ENCODE measurements at places on chromosomes 5 and 9. TPM values are rescaled to one million over a fixed set of nuclear protein-coding genes. Genes with fewer than 3 reads are reported as not detected.

- peak; percentile 44 for DNase-seq
Measured at GRCh38 chr9:114897196-114897595, 33.2 kb downstream of the TNFSF8 start.

DNA sequence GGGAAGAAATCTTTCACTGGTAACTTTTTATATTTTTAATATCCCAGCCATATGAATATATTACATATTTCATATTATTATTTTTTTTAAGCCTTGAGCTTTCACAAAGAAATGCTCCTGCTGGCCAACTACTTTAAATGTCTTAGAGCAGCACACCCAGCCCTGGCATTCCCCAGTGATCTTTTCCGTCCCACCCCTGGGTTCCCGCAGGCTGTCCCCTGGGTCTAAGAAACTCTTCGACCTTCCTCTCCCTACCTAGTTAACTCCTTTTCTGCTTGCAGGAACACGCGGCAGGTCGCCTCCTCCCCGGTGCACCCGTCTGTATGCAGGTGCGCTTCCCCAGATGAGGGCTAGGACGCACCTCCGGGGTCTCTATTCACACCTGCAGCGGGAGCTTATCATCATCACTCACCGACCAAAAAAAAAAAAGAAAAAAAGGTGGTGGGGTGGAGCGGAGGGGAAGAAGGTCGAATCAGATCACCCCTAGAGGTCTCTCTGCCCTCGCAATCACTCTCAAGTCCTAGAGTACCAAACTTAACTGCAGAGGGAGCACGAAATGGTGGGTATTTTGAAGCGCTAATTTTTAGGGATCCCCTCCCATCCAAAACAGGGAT lies 696 bp downstream of the ZFP62 start:
- peak; percentile 64 for DNase-seq

DNA sequence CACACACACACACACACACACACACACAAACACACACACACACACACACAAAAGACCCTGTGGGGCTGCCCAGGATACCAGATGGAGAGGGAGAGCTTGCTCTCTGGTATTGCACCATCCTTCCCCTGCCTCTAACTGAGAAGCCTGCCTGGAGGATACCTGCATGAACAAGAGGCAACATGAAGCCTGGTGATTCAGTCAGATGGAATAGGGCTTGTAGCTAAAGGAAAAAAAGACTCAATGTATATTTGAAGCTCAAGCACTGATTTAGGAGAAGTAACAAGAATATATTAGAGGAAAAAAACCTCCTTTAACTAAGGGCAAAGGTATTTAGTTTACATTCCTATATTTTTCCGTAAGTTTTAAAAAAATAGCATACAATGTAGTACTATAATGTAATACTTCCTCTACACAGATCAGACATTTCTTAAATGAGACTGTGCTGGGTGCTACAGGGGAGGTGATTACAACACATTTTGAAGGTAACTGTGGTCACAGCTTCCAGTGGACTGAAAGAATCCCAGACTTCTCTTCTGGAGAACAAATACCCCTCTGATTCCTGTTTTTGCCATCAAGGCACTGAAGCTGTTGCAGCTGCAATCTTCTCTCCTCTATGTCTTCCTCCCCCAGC lies 169.3 kb downstream of the DCP2 start:
- DNase-seq = no peak

DNA sequence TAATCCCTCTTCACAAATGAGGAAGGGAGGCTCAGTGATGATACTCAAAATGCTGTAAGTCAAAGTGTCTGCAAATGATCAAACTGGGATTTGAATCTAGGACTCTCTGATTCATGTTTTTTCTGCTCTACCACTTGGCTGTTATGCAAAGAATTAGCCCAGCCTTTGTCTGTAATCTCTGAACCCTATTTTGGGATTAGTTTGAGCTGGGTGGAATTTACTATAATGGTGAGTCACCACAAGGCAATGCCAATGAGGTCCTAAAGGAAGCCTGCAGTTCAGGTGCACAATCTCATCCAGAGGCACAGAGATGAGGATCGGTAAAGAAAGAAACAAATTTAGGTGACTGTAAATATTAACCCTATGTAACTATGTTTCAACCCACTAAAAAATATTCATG lies 29.2 kb downstream of the RFK start:
- DNase-seq = peak; percentile 38

GRCh38 chr9:130806327-130806716 lies 28.7 kb upstream of the ABL1 start:
- DNase-seq = no peak

DNA sequence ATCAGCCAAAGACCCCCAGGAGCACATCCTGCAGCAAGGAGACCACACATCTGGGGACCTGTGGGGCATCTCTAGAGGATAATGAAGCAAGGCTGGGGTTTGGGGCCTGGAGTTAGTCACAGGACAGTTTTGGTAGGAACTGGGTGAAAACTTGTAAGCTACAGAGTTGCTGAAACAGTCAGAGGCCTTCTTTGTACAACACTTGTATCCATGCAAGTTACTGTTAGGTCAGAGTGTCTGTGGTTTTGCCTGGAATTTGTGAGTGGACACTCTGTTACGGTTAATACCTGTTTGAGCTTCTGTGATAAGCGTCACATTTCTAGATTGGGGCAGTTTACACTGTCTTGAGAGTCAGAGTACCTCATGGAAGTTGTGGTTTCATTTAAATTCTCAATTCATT lies 22.6 kb upstream of the ASPN start:
- peak; percentile 18 for DNase-seq

DNA sequence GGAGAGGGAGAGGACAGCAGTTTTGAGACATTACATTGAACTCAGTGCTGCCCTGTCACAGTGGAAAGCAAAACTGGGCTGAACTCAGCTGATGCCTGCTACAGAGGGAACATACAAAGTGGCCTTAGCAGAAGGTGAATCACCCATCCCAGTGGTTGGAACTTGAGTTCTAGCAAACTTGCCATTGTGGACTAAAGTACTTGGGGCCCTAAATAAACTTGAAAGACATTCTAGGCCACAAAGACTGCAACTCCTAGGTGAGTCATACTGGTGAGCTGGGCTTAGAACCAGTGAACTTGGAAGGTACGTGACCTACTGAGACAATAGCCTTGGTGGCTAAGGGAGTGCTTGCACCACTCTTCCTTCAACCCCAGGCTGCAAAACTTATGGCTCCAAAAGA lies 155.7 kb upstream of the RIOK2 start:
- peak; percentile 25 for DNase-seq

DNA sequence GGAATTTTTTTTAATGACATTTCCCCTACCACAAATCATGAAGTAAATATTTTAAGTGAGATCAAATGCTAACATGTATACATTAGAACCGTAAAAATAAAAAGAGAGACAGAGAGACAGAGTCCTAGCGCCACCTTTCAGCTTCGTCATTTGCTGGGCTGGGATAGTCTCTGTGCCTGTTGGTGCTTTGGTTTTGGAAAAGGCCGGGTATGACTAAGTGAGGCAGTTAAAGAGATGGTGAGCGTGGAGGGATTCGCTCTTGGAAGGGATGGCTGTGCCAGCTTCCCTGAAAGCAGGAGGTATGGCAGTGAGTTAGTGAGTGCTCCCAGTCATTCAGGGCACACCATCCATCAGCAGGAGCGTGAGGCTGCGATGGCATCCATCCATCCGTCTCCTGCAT lies 729.6 kb upstream of the WWC1 start:
- no peak for DNase-seq

GRCh38 chr9:3658964-3659363 lies 133.2 kb upstream of the RFX3 start:
- no peak for DNase-seq

DNA sequence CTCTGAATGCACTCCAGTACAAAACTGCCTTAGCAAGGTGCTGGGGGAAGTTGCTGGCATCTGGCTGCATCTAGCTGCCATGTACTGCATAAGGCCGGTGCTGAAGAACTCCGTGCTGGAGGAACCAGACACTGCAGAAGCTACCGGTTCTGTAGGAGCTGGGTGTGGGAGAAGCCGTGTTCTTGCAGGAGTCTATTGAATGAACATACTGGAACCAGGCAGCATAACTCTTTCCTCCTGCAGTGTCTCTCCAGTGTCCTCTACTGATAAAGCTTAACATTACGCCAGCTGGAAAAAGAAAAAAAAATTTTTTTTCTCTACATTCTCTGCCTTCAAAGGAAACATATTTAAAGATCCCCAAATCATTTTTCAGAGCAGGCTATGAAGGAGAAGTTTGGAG lies 38.5 kb downstream of the VPS13A start:
- DNase-seq = peak; percentile 12

DNA sequence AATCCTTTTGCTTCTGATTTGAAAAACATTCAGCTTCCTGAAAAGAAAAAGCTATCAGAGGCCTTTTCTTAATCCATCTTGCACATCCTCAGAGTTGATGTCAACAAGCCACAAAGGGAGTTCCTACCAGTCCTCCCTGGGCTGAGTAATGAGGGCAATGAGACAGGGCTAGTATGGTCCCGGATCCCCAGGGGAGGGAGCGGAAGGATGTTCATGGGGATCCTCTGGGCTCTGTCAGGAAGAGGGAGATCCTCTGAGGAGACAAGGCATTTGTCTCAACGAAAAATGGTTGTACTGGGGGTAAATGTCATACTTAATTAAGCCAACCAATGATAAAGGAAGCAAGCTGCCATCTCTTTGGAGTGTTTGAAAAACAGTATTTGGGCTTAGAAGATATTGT lies 195.3 kb downstream of the DTWD2 start:
- DNase-seq = no peak

- no peak for DNase-seq
Measured at GRCh38 chr5:76209297-76209696, 126.1 kb downstream of the SV2C start.

DNA sequence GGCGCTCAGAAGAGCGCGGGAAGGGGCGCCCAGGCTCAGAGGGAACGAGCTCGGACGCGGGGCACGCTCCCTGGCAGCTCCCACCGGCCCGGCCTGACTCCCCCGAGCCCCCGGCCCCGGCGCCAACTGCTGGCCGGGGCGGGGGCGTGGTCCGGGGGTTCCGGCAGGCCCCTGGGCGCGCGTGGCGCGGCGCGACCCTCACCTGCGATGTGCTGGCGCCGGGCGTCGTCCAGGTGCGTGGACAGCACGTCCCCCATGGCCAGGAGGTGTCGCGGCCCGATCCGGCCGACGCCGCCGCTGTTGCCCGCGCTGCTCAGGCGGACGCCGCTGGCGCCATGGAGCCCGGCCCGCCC lies 43.5 kb upstream of the STXBP1 start:
- DNase-seq = no peak

- no peak for DNase-seq
Measured at GRCh38 chr5:102010644-102011043, 285.4 kb downstream of the SLCO4C1 start.

- peak; percentile 92 for DNase-seq
Measured at GRCh38 chr9:94912700-94913249, 186.3 kb downstream of the AOPEP start.

GRCh38 chr5:79666758-79667157 lies 22.9 kb upstream of the CMYA5 start:
- no peak for DNase-seq

GRCh38 chr9:8963885-8964284 lies 1164.3 kb upstream of the DMAC1 start:
- no peak for DNase-seq

SCGB3A2 gene
- total RNA-seq = not detected

WDR38 gene
- total RNA-seq = not detected

PCDHB15 gene
- total RNA-seq = 3.8 TPM

PHYKPL gene
- 17.7 TPM for total RNA-seq

LCN15 gene
- not detected for total RNA-seq

GARIN3 gene
- total RNA-seq = not detected

C5orf52 gene
- not detected for total RNA-seq

FSTL4 gene
- 0.26 TPM for total RNA-seq

ENTPD8 gene
- not detected for total RNA-seq
